SW480 (cell line): ENCODE measurements at places on chromosomes 5 and 9.

GRCh38 chr5:82290005-82290404 lies 11.9 kb upstream of the RPS23 start:
- no peak for DNase-seq

- DNase-seq = no peak
These were observed 385.1 kb downstream of the CHSY3 start for GRCh38 chr5:130289132-130290088.

- DNase-seq = peak; percentile 89
These were observed 38.8 kb upstream of the COL5A1 start for GRCh38 chr9:134602547-134603362.

DNA sequence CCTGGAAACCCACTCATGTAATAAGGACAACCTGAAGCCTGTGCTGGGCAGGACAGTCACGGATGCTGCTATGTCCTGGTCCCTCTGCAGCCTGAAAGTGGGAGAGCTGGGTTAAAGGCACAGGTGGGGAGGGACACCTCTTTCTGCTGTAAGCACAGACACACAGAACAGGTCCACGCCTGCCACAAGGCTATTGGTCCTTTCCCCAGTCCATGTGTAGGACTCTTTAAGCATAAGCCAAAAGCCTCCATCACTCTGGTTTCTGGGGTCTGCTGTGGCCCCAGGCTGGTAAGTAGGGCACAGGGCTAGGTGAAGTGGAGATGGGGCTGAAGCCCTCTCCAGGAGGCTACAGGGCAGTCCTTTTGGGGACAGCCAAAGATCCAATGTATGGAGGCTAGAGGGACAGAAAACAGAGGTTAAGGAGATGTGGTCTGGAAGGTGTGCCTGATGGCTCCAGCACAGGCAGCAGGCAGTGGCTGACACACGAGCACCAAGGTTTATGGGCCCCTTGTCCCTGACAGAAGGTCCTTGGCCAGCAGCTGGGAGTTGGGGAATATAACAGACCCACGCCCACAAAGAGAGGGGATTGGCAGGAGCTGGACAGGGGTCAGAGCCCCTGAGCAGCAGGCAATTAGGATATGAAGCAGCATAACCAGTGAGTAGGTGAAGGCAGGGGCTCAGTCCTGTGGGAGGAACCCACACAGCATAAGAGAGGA lies 203.6 kb upstream of the MVB12B start:
- DNase-seq = no peak

DNA sequence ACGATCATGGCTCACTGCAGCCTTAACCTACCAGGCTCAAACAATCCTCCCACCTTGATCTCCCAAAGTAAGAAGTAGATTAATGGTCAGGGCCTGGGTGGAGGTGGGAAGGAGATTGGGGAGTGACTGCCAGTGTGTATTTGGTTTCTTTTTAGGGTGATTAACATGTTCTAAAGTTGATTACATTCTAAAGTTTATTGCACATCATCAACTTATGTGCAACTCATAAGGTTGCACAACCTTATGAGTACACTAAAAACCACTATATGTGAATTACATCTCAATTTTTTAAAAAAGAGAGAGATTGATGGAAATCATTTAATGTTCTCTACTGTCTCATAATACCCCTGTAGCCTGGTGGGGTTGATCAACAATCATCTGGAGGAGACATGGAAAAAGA lies 218.1 kb downstream of the AOPEP start:
- no peak for DNase-seq

DNA sequence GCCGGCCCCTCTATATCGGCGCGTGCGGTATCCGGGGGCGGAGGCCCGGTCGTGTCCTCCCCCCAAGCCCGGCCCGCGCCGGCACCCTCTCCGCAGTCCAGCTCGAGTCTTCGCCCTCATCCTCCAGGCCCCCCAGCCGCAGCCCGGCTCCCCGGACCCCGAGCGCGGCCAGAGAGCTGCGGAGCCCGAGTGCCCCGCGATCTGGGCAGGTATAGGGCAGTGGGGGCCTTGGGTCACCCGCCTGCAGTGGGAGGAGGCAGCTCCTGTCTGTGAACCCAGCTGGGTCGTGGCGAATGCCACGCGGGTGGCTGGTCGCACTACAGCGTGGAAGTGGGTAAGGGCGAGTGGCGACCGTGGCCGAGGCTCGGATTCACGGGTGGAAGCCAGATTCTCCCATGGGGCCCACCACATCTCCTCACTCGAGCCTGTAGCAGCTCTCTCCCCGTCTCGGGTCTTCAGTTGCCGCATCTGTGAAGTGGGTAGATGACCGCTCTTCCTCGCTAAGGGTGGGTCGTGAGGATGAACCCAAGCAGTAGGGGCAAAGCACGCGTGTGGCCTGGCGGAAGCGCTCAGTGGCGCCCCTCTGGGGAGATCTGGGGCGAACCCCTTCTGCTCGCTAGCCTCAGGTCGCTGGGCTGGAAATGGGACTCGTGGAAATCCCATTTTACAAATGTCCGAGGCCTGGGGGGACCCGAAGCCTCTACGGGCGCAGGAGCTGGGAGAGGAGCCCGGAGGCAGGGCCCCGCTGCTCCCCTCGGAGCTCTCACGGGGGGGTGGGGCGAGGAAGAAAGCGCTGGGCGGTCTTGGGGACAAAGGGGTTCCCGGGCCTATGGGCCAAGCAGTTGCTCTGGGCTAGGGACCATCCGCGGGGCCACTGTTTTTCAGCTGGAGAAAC lies 1.9 kb downstream of the NR5A1 start:
- no peak for DNase-seq
